ENCODE measurements at places on chromosomes 13 and 19. TPM values are rescaled to one million over a fixed set of nuclear protein-coding genes. Genes with fewer than 3 reads are reported as not detected.
A peak's percentile ranks its signal among the peaks of the same experiment; 100 is the strongest.

POU2F2 gene
- 31.5 TPM for total RNA-seq

ATP8A2 gene
- total RNA-seq: 0.56 TPM

ZNF865 gene
- total RNA-seq: 22.7 TPM

RNASEH2A gene
- total RNA-seq: 9.3 TPM

VAV1 gene
- 115 TPM for total RNA-seq

HIPK4 gene
- not detected for total RNA-seq

PDCD2L gene
- 4.9 TPM for total RNA-seq

DNA sequence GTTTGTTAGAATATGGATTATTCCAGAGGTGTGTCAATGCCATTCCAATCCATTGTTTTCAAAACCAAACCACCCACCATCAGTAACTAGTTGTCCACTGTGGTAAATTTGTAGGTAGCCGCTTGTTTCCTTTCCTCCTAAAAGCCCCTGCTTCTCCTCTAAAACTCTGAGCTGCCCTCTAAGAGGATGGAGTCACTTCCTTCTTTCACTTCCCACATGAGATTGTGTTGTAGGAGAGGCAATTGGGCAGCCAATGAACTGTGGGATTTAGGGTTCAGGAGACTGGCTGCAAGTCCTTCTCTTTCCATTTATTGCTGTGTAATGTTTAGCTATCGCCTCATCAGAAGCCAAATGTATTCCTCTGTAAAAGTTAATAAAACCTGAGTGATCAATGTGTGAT lies 49.9 kb upstream of the RFXAP start:
- DNase-seq: no peak

GRCh38 chr13:52160506-52160905 lies 1.1 kb upstream of the NEK3 start:
- DNase-seq: peak; percentile 14

- no peak for DNase-seq
Measured at GRCh38 chr19:55358943-55359908, 3.8 kb downstream of the GARIN5B start.

DNA sequence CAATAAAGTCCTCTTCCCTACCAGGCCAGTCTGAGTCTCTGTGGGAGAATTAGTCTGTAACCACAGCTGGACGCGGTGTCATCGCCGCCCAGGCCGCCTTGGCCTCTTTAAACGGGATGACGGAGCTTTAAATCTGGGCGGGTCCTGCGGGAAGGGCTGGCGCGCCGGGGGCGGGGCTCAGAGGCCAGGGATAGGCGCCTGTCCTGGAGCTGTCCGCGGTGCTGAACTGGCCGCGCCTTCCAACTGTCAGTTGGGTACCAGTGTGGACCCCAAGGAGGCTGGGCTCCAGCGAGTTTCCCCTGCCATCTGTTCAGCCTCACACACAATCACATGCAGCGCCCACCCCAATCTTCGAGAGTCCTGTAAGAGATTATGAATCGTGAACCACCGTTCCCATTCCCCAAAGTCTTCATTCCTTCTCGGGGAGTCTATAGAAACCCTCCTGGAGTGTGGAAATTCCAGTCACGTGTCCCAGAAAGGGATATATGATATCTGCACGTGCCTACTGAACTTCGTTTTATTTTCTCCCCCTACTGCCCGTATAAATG lies 11.5 kb downstream of the APLP1 start:
- peak; percentile 46 for DNase-seq

GRCh38 chr19:36775768-36776167 lies 3.2 kb upstream of the ZNF850 start:
- DNase-seq: no peak

DNA sequence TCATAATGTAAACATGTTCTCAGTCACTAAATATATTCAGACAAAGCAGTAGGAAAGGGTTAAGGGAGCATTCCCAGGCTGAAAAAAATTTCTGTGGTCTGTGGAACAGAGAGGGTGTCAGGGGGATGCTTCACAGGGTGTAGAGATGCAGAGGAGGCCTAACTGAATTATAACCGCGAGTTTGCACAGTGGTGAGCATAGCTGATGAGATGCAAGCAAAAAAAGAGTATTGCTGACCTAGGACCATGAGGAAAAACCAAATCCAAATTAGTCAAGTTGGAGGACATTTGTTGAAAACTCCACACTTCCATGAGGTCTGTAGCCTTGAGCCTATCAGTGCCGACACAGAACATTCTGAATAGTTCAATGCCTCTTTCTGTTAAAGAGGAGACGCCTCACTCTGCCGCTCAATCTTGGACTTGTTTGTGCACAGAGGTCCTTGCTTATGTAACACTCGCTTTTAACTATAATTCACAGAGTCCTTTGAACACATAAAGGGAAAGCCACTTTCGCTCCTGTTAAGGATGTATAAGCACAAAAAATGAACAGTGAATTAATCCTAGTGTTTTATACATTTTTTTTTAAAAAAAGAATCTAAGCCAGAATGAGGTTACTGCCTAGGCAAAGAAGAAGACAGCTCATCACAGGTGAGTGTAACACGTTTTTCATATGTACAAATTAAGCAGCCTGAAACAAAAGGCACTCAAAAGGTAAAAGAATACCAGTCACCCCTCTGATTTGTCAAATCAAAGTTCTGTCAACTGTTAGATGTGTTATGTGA lies 25.8 kb upstream of the INTS6 start:
- DNase-seq: no peak

DNA sequence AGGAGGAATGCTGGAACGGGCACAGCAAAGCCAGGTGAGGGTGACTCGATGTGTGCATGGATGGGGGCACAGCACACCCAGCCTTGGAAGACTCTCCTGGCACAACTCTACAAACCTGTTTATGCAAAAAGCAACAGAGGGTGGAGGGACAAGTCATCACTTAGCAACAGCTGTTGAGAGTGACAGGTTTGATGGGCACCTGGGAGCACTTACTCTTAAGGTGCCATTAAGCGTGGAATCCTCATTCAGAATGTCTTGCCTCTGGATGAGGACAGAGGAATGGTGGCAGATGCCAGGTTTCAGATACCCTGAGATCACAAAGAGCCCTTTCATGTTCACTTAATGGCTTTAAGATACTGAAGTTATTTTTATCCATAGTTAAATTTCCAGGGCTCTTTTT lies 97.0 kb downstream of the DCT start:
- no peak for DNase-seq

GRCh38 chr13:100409132-100409531 lies 179.5 kb downstream of the GGACT start:
- no peak for DNase-seq

DNA sequence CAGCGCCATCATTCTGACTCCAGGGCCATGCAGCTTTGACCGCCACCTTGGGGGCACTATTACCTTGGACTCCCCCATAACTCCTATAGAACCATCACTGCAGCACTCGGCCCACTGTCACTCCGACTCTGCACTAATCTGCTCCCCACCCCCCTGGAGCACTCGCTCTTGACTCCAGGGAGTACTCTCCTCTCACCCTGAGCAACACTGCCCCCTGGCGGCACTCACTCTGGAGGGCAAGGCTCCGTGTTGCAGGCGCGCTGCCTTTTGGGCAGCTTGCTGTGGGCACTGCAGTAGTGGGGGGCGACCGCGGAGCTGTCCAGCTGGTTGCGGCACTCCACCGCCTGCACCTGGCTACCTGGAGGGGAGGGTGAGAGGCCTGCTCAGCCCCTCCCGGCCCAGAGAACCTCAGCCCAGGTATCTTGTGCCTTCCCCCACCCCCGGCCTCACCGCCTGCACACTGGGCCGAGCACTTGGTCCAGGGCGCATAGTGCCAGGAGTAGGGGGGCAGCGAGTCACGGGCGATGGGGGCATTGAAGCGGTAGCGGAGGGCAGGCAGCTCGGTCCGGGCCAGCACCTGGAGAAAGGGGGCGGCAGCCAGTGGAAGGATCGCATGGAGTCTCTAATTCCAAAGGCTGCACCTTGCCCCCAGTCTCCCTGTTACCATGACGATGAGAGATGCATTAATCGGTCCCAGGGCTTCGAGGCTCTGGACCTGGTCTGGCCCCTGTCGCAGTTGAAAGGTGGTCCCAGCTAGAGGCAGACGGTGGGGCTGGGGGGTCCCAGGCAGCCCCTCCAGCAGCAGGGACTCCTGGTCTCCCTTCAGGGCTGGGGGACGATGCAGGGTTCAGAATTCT lies 8.9 kb upstream of the MYO1F start:
- peak; percentile 27 for DNase-seq

DNA sequence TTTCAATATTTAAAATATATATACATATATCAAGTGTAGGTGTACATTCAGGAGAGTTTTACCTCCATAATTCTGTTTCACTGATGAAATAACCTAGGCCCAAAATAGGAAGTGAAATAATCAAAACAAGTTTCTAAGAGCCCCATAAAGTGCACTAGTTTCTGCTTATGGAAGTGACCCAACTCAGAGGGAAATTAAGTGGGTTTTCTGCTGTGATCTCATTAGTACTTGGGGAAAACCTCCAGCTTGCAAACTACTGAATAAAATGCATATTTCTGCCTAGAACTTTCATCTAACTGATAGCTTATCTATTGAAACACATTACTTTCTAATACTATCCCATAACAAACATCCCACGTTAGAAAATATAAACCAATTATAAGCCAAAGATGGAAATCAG lies 45.4 kb upstream of the MIR17HG start:
- DNase-seq: no peak

DNA sequence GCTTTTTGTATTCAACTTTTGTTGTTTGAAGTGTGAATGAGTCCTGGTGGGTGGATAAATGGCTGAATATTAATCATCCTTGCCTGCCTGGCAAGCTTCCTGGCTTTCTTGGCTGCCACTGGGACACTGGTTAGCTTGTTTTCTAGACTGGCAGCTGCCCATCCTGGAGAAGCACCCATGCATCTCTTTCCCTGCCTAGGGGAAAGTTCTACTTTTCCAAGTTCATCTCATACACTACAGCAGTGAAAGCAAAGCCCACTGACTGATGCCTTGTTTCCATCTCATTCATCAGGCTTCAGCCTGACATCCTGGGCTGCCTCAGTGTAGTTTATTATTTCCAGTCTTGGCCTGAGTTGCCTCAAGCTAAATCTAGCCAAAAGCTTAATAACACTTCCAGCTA lies 244.8 kb downstream of the PCDH20 start:
- DNase-seq: no peak

GRCh38 chr19:9528757-9529336 lies 9.6 kb downstream of the ZNF426 start:
- peak; percentile 2 for DNase-seq

DNA sequence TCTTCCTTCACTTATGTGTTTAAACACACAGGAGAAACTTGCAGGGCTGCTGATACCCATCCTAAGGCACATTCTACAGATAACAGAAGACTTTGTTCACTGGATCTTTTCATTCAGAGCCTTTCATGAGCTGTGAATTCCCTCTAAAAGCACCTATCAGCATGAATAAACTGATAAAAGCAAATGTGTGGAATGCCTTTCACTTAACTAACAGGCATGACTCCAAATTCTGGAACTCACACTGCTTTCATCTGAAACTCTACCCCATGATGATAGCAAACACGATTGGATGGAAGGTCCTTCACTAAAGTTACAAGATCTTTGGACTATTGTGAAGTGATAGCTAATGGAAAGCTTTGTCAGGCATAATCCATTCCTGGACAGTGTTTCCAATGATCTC lies 457.3 kb downstream of the EFNB2 start:
- no peak for DNase-seq

GRCh38 chr13:41495044-41495443 lies 37.7 kb downstream of the RGCC start:
- no peak for DNase-seq

- no peak for DNase-seq
Measured at GRCh38 chr13:36371185-36371584, 25.0 kb upstream of the SPART start.

DNA sequence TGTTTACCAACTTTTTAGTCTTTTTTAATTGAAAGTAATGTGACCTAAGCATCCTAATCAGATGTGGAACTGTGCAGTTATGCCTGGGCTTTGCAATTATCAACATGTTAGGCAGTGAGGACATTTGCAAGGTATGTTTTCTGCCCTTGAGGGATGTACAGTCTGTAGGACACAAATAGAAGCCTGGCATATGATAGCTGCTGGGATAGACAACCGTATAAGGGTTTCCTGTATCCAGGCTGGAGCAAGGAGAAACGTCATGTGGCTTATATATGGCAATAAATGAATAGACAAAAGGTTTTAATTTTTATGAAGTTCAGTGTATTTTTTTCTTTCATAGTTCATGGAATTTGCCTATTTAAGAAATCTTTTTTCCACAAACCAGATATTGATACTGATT lies 2.0 kb upstream of the VPS36 start:
- no peak for DNase-seq

DNA sequence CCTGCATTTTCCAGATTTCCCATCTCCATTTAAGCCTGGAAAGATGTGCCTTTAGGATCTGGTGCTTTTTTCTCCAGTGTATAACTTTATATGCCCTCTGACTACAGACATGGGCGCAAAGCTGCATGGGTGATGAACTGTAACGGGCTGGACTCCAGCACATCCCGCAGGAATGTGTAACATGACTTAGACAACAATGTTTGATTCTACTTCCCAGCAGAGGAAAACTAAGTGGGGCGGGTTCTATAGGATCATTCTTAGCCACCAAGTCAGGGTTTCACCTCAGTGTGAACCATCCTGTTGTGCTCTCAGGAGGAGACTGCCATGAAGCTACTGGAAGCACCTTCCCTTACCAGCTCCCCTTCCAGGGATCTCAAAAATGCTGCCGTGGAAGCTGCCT lies 93.2 kb upstream of the SERP2 start:
- no peak for DNase-seq

DNA sequence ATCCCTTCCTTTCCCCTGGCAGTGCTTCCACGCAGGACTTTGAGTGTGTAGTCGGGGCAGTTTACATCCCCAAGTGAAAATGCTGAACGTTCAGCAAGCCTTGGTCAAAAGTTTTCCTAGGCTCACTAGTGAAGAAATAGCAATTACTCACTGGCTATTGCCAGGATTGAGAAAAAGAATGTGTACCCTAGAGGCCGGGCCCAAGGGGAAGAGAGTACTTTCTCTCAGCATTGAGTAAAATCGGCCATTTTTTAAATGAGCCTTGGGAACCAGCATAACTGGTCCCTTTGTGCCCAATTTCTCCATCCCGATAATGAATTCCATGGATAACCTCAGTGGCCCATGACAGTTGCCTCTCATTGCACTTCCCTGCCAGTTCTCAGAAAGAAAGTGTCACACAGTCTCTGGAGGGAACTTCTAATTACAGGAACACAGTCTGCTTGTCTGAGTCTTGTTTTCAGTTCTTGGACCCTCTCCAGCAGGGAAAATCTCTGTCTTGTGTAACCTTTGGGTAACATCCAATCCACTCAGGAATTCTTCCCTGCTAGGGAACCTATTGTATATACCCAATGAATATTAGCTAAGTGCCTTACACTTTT lies 7.3 kb upstream of the OR7D2 start:
- DNase-seq: no peak

GRCh38 chr13:99425485-99426341 lies 75.6 kb upstream of the TM9SF2 start:
- peak; percentile 61 for DNase-seq

GRCh38 chr13:76216729-76217128 lies 580.6 kb downstream of the LMO7 start:
- DNase-seq: no peak

- DNase-seq: no peak
Measured at GRCh38 chr19:41619018-41619556, 7.8 kb downstream of the CEACAM4 start.

GRCh38 chr13:109213714-109214113 lies 572.7 kb downstream of the IRS2 start:
- no peak for DNase-seq

- DNase-seq: peak; percentile 73
Measured at GRCh38 chr13:32426191-32426989, 1.5 kb downstream of the N4BP2L1 start.

Measured in naive thymus-derived CD4-positive, alpha-beta T cell (primary cell).